Renal cortical epithelial cell (primary cell): ENCODE measurements at places on chromosomes 16 and 17.

- peak; percentile 43 for DNase-seq
Observed at GRCh38 chr16:20853981-20854620, 46.1 kb downstream of the DCUN1D3 start.

GRCh38 chr17:81067391-81067811 lies 32.5 kb downstream of the BAIAP2 start:
- DNase-seq: no peak

DNA sequence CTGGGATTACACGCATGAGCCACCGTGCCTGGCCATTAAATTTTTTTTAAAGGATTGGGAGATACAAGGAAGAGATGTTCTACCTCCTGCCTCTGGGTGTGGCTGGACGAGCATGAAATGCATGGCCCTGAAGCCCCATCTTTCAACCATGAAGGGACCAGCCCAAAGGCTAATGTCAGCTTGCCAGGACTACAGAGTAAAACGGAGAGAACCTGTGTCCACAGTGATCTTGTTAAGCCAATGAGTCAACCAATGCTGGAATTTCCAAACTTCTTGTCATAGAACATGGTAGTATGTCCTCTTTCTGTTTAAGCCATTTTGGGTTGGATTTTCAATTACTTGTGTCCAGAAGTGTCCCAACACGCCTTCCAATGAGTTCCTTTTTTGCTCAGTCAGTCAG lies 71.3 kb downstream of the RTN4RL1 start:
- DNase-seq: no peak

- DNase-seq: peak; percentile 91
Observed at GRCh38 chr17:57889892-57890856, 40.3 kb upstream of the MRPS23 start.

- no peak for DNase-seq
Observed at GRCh38 chr17:61018938-61019337, 341.3 kb downstream of the BCAS3 start.
